ENCODE measurements at places on chromosomes 6 and 20.

- DNase-seq: no peak
Measured at GRCh38 chr6:87281426-87281825, 41.0 kb upstream of the SMIM8 start.

DNA sequence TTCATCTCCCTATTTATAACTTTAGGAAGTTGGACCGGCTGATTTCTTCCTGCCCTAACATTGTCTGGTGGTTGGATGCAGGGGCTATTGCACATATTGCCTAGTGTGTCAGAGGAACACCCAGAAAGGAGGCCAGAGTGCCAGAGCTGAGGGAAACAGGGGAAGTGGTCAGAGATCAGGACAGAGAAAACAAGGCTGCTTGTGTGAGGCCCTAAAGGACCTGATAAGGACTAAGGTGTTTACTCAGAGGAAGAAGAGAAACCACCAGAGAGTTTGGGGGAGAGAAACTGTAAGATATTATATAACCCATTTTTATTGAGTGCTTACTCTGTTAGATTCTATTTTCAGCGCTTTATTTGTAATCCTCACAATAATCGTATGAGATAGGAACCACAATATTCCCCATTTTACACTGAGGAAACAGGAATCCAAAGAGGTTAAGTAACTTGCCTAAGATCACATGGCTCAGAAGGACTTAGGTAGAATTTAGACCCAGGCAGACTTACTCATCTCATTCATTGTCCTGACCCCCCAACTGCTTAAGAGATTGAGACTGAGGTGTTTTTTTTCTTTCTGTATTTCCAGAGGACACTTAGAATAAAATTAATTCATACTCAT, 54.0 kb upstream of the REV3L start:
- no peak for DNase-seq

- no peak for DNase-seq
Measured at GRCh38 chr6:51077821-51078518, 259.3 kb downstream of the TFAP2B start.

DNA sequence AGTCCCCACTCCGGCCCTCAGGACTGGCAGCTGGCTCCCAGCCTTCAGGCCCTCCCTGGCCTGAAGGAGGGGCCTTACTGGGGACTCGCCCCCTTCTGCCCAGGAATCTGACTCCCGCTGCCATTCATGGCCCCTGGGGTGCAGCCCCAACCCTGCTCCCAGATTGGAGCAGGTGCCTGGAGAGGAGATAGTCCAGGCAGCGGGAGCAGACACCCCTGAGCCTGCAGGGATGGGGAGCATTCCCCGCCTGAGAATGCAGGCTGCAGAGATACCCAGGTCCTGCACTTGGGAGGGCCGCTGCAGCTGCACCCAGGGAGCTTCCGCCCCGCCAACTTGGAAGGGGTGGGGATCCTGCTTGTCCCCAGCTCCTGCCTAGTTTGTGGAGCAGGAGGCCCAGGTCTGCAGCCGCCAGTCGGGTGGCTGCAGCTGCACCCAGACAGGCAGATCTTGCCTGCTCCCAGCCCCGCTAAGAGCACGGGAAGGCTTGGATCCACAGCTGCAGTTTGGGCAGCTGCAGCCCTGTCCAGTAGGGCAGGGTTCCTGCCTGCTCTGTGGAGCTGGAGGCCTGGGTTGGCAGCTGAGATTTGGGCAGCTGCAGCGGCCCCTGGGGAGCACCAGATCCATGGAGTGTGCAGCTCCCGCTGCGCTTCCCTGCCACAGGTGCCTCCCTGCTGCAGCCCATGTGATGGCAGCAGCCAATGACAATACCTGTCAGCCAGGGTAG, 5.2 kb downstream of the GTSF1L start:
- DNase-seq: no peak

GRCh38 chr6:53611889-53612288, 53.7 kb downstream of the KLHL31 start:
- no peak for DNase-seq

DNA sequence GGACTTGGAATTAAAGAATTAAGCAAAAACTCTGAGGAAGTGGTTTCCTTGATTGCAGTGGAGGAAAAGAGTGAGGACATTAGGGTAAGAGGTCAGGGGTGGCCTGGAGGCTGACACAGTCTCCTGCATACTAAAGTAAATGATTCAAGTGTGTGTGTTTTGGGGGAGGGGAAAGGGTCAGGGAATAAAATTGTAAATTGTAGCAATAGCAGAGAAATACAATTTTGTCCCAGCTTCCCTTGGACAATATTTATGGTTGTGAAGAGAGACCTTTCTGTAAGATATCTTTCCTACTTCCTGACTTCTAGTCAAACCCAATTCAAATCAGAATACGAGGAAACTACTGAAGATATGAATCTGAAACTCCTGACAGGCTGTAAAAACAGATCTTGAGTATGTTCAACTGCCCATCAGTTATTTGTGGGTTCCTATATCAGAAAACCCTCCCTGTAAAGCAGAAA, 143.4 kb upstream of the HMGN3 start:
- no peak for DNase-seq

DNA sequence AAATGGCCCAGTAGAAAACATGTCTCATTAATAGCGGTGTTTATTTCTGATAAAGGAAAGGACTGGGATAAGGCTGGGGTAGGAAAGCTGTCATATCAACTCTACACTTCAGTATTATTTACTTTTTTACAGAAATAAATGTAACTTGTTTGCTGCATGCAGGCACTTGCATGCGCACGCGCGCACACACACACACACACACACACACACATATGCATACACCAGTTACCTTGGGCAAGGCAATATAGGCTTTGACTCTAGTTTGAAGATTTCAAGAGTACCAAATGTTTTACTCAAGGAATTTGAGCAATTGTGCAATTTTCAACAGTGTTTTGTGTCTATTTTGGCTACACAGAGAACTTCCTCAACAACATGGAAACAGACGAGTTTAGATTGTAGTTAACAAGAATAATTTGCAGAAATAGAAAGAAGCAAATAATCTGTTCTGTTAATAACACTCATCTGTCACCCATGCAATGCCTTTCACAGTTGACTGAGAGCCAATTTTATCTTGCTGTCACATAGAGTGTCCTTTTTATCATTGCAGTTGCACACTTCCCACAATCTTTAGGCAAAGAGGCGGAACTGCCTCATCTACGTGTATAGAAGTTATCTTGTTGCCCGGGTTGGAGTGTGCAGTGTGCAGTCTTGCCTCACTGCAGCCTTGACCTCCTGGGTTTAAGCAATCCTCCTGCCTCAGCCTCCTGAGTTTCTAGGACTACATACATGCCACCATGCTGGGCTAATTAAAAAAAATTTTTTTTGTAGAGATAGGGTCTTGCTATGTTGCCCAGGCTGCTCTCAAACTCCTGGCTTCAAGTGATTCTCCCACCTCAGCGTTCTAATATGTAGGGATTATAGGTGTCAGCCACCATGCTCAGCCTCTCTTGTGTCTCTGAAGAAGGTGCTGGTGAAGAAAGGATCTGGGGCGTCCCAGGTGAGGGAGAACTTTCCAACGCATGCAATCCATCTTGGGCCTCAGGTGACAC, 74.8 kb upstream of the SHLD1 start:
- no peak for DNase-seq

GRCh38 chr6:163647624-163648023, 233.1 kb downstream of the QKI start:
- no peak for DNase-seq

DNA sequence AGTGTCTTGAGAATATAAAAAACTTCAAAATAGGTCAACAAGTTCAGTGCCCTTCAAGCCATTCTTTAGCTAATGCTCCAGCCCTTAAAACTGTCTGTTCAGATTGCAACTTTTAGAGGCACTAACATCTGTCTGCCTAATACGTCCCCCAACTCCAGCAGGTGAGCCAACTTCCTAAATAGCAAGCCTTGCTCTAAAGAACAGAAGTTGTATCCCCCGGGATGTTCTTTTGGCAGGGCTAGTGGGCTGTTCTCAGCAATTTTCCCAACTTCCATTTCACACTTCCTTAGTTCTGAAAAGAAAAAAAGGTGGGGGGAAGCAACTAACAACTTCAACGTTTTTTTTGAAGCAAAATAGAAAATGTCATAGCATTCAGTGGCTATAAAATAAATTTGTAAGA, 290.0 kb upstream of the PTCHD4 start:
- no peak for DNase-seq

GRCh38 chr6:12506159-12506558, 210.4 kb upstream of the PHACTR1 start:
- no peak for DNase-seq

DNA sequence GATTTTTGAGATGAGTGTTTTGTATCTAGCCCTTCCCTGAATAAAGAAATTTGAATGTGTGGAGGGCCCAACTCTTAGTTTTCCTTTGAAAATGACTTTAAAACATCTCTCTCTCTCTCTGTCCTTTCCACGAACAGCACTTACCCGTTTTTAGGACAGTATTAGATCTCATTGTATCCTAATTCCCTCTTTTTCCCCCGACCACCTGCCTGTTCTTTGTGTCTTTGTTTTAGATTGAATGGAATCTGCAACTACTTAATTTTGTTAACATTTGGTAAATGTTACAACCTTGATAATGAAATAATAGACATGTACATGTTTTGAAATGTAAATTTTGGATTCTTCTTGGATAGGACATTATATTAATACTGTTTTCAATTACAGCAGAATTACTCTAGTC, 3.1 kb downstream of the DSP start:
- DNase-seq: no peak

DNA sequence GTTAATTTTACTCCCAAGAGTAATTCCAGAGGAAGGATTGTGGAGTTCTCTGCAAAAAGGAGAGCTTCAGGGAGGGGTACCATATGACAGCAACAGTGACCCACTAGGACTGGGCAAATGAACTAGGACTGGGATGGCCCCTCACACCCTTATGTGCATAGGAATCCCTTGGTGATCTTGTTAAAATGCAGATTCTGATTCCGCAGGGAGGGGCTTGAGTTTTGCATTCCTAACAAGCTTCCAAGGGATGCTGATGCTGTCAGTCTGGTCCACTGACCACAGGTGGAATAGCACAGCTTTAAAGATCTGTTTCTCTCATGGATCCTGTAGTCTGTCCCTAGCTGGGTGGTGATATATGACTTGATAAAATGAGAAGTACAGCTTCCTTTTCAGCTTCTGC, 6.3 kb upstream of the FOXA2 start:
- no peak for DNase-seq

DNA sequence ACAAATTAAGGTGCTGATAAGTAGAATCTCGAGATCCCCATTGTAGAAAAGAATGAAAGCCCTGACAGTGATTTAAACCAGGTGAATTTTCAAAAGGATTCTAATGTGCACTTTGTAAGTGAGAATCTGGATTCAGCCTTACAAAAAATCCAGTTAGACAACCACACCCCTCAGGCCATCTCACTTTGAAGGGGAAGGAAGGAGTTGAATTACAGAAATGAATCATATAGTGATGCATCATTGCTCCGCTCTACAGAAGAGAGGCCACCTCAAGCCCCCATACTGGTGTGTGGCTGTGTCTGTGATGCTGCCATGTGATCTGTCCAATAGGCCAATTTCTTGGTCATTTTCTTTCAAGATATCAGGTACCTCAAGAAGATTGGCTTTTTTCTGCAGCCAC, 85.5 kb upstream of the NT5E start:
- DNase-seq: no peak

- DNase-seq: no peak
Measured at GRCh38 chr6:511488-512137, 120.1 kb downstream of the IRF4 start.

DNA sequence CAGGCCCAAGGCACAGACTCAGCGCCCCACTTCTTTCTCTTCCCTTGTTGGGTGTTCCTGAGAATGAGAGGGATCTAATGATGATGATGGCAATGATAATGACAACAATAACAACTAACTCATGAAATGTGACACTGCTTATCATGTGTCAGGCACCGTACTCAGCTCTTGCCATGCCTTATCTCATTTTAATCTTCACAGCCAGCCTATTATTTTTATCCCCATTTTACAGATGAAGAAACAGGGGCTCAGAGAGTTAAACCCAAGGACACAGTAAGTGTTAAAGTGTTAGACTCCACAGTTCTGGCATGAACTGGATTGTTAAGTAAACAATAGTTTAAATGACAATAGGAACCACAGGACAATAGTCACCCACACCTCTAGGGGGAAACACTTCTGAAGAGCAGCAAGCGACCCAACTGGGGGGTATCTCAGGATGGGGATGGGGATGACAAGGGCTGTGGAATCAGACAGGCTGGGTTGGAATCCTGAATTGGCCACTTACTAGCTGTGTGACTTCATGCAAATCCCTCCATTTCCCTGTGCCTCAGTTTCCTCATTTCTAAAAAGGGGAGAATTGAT, 12.5 kb downstream of the RSPH9 start:
- DNase-seq: no peak

DNA sequence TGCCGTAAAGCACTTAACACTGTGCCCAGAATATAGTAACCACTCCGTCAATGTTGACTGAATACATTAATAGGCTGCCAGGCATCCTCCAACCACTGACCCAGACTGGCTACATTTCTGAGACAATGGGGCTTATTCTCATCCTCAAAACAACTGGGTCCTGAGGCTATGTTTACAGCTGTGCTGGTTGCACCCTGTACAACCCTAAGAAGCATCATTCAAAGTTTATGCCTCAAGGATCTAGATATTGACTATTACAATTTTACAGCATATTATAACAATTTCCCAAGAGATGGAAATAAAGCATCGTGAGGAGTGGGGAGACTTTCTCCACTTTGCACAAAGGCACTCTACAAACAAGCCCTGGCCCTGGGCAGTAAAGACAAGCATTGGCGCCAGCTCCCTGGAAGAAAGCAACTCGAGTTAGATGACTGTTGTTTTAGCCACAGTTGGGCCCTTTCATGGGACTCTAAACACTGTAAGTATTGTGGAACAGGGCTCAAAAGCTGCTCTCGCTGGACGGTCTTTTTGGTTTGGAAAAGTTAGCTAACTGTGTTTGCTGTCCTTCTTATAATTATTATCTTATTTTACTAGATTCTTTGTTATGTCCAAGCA, 30.2 kb downstream of the MYLIP start:
- no peak for DNase-seq

GRCh38 chr6:90484385-90484784, 102.5 kb downstream of the MAP3K7 start:
- DNase-seq: no peak

DNA sequence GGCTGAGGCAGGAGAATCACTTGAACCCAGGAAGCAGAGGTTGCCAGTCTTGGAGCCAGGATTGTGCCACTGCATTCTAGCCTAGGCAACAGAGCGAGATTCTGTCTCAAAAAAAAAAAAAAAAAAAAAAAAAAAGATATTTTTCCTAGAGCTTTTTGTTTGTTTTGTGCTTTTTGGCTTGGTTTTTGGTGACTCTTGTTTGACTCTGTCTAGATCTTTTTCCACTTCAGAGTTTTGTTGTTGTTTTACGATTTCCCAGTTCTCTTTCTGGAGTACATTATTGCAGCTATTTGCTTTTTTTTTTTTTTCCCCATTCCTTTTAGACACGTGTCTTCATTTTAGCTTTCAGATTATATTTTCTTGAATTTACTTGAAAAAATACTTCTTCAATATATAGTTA, 67.0 kb upstream of the AKAP12 start:
- DNase-seq: no peak

GRCh38 chr6:163716690-163717089, 302.2 kb downstream of the QKI start:
- DNase-seq: no peak

GRCh38 chr6:11822346-11822745, 43.7 kb upstream of the ADTRP start:
- no peak for DNase-seq

- no peak for DNase-seq
Measured at GRCh38 chr6:9039258-9039657, 603.9 kb upstream of the SLC35B3 start.

GRCh38 chr6:150175586-150176151, 32.8 kb downstream of the PPP1R14C start:
- no peak for DNase-seq

GRCh38 chr6:155036907-155037306, 41.8 kb downstream of the TIAM2 start:
- DNase-seq: no peak

Measured in activated T-helper 1 cell treated with Interleukin-2 at 50 U/mL for 16 hours (primary cell).